ENCODE measurements at places on chromosomes 7 and 10. TPM values are rescaled to one million over a fixed set of nuclear protein-coding genes. Genes with fewer than 3 reads are reported as not detected.

The MYH16 gene
- total RNA-seq = not detected

The SPDYE16 gene
- total RNA-seq = not detected

The PVRIG gene
- 20.9 TPM for total RNA-seq

The LIPK gene
- not detected for total RNA-seq

The OR2A2 gene
- total RNA-seq = not detected

The PUS7 gene
- 54.5 TPM for total RNA-seq

The EPHB6 gene
- total RNA-seq = 7.3 TPM

The ACTL6B gene
- total RNA-seq = not detected

The CASP7 gene
- total RNA-seq = 15.6 TPM

- DNase-seq = peak; percentile 58
Observed at GRCh38 chr10:74078037-74078436, 72.6 kb downstream of the AP3M1 start.

GRCh38 chr10:19595212-19595845 lies 220.9 kb upstream of the PLXDC2 start:
- no peak for DNase-seq

- DNase-seq = no peak
Observed at GRCh38 chr10:22761569-22762220, 47.3 kb upstream of the PIP4K2A start.

DNA sequence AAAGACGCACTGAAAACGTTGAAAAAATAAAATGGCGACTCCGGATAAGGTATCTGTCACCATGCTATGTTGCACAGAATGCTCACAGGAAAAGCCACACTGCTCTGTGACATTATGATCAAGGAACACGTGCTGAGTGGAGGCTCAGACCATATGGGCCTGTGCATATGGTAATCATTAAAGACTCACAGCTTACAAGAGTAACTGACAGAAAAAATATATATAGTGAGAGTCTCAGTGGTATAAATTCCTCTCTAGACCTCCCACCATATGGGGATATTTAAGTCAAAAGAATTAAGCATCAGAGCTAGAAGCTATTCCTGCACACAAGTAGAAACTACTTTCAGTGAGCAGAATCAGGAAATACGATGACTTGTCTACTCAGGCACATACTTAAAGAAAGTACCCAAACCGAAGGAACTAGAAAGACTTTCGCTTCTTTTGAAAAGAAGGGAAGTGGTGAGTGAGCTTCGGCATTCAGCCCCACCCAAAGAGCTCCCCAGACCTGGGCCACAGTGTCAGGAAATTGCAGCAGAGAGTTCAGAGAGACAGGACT lies 65.1 kb upstream of the MPP7 start:
- DNase-seq = peak; percentile 91

DNA sequence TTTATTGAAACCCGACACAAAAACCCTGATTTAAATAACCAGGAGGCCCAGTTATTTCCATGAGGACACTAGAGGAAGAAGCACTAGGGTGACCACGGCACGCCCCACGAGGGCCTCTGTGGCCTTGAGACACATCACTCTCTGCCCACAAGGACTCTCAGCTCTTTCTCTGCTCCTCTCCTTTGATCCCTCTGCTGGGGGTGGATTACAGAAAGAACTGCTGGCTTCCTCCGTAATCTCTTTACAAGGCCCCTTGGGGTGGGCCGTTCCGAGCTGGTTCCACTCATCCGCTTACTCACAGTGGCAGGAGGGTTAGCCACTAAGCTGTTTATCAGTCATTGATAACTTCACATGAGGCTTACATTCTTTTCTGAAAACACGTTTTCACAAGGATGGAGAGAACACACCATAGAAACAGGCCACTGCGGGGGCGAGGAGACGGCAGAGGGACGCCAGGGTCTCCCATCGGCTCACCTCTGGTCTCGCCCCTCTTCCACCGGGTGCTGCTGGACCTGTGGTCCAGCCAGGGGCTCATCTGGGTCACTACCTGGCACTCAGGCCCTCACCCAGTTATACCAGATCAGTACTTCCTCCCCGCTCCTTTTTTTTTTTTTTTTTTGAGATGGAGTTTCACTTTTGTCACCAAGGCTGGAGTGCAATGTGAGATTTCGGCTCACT lies 17.6 kb upstream of the PFKFB3 start:
- DNase-seq = no peak

GRCh38 chr10:43739161-43739560 lies 90.5 kb upstream of the ZNF32 start:
- no peak for DNase-seq

GRCh38 chr7:50868426-50869100 lies 85.9 kb upstream of the GRB10 start:
- no peak for DNase-seq

GRCh38 chr10:131819241-131820072 lies 81.4 kb upstream of the PPP2R2D start:
- DNase-seq = no peak

- DNase-seq = no peak
Observed at GRCh38 chr7:101084865-101085161, 468 bp upstream of the TRIM56 start.

GRCh38 chr7:80794631-80795573 lies 123.9 kb downstream of the SEMA3C start:
- DNase-seq = no peak

- no peak for DNase-seq
Observed at GRCh38 chr10:121558238-121558637, 40.0 kb downstream of the FGFR2 start.

- DNase-seq = no peak
Observed at GRCh38 chr7:133540096-133540860, 287.4 kb downstream of the EXOC4 start.

DNA sequence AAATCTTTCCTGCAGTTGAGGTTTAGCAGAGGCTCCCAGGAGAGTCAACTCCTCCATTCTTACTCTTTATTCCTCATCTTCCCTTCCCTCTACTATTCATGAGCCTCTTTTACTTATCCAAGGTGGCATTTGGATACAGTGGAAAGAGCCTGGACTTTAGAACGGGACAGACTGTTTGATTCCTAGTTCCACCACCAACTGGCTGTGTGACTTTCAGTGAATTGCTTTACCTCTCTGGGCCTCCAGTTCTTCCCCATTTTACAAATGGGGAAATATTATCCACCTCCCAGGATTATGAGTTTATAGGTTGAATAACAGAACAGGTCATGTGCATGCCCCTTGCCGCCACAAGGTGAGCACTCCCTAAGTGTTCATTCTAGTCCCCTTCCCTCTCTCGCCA lies 49.9 kb downstream of the ZNF503 start:
- no peak for DNase-seq

- DNase-seq = no peak
Observed at GRCh38 chr7:38671911-38672905, 41.0 kb upstream of the AMPH start.

DNA sequence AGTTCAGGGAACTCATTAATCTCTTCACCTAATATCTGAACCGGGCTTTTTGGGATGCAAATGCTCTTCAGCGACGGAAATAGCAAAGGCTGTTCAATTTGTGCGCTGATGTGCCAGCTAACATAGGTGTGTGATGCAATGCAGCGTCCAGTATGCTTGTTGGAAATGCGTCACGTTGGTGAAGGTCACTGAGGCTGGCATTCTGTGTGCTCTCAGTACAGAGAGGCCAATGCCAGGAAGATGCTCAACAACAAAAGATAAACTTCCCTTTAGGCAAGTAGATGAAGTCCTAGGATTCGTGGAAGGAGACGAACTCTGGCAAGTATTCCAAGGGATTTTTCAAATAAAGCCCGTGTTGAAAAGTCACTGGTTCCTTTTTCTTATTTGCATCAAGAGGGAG lies 649.5 kb upstream of the MKI67 start:
- DNase-seq = no peak

DNA sequence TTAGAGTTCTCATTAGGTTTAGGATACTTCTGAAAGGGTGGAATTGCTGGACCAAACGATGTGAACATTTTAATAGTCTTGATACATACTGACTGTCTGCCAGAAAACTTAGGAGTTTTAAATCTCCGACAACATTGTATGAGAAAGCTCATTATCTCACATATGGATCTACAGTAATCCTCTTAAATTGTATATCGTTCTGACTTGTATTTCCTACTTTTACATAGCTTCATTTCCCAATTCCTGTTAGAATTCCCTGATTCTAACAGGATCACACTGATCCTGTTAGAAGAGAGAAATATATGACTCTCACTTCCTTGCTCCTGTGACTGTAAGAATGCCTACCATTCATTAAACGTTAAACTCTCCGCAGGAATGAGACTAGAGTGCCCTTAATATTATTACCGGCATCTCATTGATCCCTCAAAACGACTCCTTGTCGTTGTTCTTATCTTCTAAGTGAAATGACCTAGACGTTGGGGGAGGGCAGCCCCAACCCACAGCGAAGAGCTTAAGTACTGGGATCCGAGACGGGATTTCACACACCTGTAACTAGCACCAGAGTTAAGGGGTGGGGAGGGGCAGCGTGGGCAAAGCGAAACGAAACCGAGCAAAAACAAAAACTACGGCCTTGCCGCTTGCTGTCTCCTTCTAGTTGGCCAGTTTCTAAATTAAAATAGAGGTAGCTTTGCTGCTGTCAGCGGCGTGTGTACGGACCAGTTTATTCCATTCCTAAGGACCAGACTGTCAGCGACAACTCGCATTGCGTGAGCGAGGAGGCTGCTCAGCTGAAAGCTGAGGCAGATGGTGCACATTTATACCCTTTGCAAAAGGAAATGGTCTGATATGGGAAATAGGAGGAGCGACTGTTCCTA lies 678 bp upstream of the TMEM106B start:
- no peak for DNase-seq

GRCh38 chr10:59805014-59805413 lies 51.8 kb upstream of the MRLN start:
- DNase-seq = no peak

- peak; percentile 76 for DNase-seq
Observed at GRCh38 chr10:89837165-89838043, 136.0 kb downstream of the KIF20B start.

DNA sequence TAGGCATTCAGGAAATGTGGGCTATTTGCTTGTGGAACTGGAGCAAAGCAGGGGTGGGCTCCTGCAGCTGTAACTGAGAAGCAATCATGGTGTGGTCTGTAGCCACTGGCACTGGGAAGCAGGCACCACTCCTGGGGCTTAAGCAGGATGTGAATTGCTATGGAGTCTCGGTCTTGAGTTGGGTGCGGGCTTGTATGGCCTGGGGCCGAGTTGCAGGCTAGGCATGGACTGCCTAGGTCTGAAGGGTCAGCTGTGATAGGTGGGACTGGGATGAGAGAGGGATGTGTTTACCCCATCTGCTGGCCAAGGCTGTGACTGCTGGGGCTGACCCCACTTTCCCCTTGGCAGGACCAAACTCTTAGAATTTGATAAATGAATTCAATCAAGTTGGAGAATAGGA lies 43.0 kb downstream of the ADCY1 start:
- no peak for DNase-seq

DNA sequence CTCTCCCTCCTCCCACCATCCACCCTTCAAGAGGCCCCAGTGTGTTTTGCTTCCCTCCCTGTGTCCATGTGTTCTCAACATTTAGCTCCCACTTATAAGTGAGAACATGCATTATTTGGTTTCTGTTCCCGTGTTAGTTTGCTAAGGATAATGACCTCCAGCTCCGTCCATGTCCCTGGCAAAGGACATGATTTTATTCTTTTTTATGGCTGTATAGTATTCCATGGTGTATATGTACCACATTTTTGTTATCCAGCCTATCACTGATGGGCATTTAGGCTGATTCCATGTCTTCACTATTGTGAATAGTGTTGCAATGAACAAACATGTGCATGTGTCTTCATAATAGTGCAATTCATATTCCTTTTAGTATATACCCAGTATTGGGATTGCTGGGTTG lies 79.7 kb downstream of the MRPL32 start:
- no peak for DNase-seq

DNA sequence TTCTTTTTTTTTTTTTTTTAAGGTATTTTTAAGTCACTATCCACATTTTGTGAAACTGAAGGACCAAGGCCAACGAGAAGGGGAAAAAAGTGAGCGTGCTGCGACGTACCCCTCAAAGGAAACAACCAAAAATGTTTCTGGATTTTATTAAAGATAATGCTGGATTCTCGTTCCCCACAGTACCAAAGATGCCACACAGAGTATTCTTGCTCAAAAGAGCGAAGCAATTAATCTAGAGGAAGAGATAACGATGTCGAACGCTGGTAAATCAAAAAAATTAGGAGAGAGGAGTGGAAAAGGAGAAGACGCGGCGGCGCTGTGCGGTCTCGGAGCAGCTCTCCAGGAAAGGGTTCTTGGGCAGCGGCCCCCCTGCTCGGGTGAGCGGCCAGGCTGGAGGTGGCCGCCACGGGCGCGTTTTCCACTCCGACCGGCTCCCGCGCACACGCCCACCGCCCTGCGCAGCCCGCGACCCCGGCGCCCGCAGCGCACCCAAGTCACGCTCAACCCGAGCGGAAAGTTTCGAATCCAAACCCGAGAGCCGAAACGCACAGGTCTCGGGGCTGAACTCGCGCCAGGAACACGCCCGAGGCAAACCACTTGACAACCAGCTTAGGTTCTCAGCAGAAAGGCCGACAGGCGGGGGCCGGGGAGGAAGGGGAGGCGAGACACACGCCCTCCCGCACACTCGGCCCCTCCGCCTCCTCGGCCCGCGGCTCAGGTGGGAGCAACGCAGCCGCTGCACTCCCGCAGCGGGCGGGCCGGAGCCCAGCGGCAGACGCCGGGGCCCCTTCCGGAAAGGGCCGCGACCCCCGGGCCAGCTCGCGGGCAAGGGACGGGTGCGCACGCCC lies 989 bp downstream of the SRPK2 start:
- peak; percentile 87 for DNase-seq

- DNase-seq = no peak
Observed at GRCh38 chr7:2979951-2980350, 63.7 kb downstream of the CARD11 start.

DNA sequence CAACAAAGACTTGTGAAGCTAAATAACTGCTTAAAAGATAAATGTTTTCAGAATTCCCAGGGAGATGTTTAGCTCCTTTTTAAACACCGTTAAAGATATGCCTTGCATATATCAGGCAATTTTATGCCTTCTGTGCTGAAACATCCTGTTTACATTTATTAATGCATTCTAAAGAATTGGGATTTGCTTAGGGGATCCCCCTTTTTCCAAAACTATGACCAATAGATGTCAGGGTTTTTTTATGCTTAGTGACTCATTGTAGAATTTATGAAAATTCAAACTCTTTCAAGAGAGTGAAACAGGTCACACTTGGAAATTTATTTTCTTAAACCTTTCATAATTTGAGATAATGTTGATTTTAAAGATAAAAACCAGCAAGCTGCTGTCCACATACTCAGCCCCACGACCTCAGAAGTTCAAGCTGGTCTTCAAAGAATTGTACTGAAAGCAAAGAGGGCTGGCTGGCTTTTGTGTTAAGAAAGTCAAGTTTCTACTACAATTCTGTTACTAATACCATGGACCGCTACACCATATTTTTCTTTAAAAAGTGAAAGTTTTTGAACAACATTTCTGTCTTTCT lies 411.8 kb downstream of the ETV1 start:
- DNase-seq = no peak

GRCh38 chr10:19518632-19519031 lies 297.6 kb upstream of the PLXDC2 start:
- no peak for DNase-seq

DNA sequence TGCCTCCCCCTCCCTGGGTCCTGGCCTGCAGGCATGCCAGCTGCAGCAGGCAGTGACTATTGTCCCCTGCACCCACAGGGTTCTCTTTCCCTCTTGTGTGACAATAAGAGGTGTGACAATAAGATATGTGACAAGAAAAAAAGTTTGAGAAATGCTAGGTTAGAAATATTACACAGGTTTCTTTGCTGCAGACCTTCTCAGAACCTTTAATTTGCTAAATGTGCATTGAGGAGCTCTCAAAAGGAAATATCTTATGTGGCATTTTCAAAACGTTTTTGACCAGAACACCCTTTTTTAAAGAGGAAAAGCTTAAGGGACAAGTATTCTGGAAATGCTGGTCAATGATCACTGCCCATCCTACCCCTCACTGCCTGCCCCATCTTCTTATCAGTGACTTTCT lies 117.5 kb downstream of the COL13A1 start:
- no peak for DNase-seq
